NCI-H1930 (cell line): ENCODE measurements at places on chromosomes 3 and 15.

GRCh38 chr3:151869181-151869580, 4.3 kb upstream of the SUCNR1 start:
- no peak for DNase-seq

DNA sequence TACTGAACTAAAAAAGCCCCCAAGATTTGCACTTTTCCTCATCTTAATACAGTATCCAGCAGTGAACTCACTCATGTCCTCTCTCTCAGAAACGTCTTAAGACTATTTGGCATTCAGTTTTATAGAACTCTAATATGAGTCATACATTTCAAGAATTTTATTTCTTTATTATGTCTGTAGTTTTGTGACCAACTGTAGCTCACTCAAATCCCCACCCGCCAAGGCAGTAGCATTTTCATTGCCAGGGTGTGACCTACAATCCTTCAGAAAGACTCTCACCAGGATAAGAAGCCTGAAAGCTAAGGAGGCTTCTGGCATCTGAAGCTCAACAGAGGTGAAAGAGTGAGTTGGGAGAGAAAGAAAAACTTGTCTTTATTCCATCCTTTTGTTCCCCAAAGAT, 537.1 kb downstream of the RSL24D1 start:
- no peak for DNase-seq

- peak; percentile 5 for DNase-seq
Observed at GRCh38 chr15:47718497-47719437, 1.5 kb downstream of the SEMA6D start.

GRCh38 chr3:152927131-152927530, 92.2 kb downstream of the P2RY1 start:
- DNase-seq, result no peak
